ENCODE measurements at places on chromosomes 3 and 15.

DNA sequence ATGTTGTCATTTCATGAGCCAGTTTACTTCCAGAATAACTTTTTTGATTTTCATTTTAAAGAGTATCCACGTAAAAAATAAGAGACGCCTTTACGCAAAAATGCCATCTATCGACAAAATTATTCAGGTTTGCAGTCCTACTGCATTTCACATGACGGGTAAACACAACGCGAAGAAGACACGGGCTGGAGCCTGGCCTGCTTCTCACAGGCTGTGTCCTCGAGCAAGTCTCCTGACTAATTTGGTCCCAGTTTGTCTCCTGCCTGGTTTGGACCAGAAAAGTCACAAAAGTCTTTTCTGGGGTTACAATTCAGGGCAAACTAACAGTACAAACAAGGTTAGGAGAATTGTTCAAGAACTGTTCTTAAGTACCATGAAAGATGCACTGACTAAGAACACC is 51.7 kb downstream of the CHSY1 start:
- DNase-seq, result no peak

DNA sequence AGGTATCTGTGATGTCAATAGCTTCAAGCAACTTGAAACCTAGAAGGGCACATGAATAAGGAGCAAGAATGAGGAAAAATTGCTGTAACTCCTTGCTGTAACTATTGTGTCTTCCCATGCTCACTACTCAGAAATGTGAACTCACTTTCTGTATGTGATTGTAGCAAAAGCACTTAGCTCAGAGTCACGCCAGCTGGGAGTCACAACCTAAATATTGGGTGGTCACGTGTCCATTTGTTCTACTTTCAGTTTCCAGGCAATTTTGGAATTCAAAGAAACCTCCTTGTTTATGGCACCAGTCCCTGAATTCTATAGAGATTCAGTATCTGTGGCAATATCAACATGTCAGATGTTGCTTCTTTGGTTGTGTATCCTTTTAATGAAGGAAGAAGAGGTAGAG is 241.6 kb upstream of the AZI2 start:
- no peak for DNase-seq

DNA sequence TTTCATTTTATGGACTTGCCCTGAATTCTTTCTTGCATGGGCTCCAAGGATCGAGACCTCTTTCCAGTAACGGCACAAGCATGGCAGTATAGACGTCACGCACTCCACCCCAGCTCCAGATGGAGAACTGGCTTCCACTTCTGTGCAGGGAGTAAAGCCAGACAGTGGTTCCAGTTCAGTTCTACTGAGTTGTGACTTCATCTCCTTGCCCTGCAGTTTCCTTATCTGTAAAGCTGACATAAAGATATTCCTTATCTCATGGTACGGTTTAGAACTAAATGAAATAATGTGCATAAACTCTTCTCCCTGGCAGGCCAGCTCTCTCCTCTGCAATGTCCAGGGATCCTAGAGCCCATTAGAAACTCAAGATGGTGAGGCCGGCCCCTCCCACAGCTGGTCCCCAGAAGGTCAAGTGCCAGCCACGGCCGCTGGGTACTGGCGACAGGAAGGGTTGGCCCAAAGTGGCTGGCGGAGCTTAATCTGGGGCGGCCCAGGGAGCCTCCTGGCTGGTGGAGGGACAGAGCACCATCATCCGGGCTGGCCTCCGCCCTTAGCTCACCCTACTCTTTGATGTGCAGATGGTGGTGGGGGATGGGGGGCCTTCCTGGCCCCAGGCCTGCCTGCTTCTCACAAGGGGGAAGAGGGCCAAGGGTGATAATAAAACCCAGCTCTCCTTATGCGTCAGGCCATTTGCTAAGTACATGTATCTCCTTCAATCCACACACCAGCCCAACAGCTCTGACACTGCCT is 7.2 kb downstream of the MESP2 start:
- DNase-seq, result no peak

DNA sequence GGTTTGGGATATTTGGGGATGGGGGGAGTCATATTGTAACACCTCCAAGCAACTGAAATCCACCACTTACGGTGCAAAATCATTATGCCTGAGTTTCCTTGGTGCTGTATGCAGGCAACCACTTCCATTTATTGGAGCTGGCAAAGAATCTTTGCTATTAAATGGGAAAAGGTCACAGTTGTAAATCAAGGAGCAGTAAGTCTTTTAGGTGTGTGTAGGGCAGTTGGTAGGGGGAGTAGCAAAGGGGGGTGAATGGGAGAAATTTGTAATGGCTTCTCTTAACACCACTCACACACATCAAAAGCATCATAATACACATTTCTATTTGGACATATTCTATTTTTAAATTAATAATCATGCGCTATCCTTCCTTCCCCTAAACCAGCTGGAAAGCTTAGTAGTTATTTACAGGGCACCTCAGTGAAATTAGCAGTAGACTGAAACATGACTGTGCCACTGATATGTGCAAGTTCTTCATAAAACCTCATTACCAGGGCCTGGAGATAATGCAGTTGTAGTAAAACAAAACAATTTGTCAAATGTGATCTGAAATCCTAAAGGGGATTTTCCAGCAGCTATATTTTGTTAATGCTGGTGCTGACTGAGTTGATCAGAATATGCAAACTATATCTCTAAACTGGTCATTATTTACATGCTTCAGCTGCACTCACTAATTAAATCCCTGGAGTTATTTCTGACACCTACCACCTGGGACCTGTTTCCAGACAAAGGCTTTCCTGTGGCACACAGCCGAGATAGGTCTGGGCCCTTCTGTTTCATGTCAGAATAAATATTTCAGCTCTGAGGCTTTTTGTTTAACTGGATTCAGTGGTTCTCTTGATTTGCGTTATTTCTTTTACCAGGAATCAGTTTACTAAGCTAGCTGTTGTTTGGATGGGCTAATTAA is 90.1 kb downstream of the B3GALNT1 start:
- DNase-seq, result no peak

- DNase-seq, result no peak
Measured at GRCh38 chr15:100794008-100794407, 85.6 kb upstream of the ALDH1A3 start.

GRCh38 chr15:56608993-56609392 is 124.3 kb downstream of the ZNF280D start:
- DNase-seq, result no peak

All from transverse colon (tissue), 4 donors.